RWPE2 (cell line): ENCODE measurements at places on chromosomes 2 and 18.
A peak's percentile ranks its signal among the peaks of the same experiment; 100 is the strongest.

DNA sequence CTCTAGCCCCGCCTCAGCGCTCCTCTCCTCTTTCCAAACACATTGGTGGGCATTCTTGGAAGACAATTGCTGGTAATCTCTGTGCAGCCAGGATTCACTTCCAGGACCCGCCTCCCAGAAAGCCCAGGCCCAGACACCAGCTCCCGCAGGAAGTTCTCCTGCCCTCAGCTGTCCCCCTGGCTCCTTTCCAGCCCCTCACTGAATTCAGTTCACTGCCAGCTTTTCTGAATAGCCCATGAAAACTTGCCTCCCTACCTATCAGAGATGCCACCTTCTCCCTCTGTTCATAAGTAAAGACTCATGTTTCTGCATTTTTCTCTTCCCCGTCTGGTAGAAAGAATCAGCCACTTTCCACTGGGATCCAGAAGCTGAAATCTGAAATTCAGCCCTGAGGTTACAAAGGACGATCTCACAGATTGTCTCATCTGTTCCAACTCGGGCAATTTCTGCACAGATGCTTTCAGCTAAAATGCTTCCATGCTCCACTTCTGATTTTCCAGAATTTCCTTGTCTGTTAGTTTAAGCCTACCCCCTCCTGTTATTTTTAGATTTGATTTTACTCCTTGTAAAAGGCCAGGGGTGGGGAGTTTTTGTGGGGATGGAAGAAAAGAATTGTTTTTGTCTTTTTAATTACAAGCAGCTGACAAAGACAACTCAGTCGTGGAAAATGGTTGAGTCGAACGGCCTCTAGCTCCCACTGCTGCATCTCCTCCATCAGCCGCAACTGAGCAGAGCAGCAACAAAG lies 98.1 kb downstream of the SP3 start:
- no peak for DNase-seq

- DNase-seq: no peak
Measured at GRCh38 chr18:62768558-62768943, 53.2 kb downstream of the PHLPP1 start.

GRCh38 chr18:45793264-45793965 lies 32.1 kb upstream of the SIGLEC15 start:
- DNase-seq: peak; percentile 92

DNA sequence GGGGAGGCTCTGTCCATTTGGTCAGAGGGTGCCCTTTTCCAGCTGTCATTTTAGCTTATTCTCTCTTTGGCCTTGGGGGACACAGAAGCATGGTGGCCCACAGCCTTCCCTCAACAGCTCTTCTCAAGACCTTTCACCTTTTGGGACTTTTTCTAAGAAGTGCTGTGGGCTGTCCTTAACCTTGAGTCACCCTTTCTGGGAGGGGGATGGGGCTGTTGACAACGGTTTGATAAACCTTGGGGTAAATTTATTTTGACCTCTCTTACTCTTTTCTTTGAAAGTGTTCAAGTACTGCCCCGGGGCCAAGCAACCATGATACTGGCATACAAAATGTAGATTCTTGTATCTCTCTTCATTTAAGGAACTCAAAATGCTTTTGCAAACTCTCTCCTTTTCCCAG lies 13.7 kb downstream of the IGFBP5 start:
- no peak for DNase-seq

- no peak for DNase-seq
Measured at GRCh38 chr2:240449764-240450531, 14.5 kb downstream of the GPC1 start.

DNA sequence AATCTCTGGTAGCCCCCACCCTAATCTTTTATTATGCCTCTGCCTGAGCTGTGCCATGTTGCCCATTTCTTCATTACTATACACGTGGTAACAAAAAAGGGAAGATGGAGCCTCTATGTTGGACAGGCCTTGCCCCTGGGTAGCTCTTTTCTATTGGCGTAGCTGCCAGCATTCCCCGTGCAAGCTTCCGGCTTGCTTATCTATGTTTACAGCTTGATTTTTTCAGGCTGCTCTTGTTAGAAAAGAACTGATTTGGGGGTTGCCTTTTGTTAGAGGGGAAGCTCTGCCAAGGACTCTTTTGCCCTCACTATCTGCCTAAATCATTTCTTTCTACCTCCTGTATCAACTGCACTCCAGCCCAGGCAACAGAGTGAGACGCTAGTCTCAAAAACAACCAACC lies 45.5 kb upstream of the ZSWIM2 start:
- DNase-seq: no peak

GRCh38 chr2:150938527-150938926 lies 323.1 kb downstream of the RBM43 start:
- DNase-seq: no peak

GRCh38 chr2:226873051-226873620 lies 37.3 kb downstream of the RHBDD1 start:
- no peak for DNase-seq

DNA sequence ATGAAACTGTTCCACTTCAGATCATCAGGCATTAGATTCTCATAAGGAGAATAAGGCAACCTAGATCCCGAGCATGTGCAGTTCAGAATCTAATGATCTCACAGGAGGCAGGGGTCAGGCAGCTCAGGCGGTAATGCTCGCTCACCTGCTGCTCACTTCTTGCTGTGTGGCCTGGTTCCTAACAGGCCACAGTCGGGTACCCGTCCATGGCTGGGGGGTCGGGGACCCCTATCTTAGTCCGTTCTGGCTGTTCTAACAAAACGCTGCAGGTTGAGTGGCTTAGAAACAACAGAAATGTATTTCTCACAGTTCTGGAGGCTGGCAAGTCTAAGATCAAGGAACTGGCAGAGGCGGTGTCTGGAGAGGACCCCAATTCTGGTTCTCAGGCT lies 79.2 kb downstream of the ASB1 start:
- peak; percentile 17 for DNase-seq

DNA sequence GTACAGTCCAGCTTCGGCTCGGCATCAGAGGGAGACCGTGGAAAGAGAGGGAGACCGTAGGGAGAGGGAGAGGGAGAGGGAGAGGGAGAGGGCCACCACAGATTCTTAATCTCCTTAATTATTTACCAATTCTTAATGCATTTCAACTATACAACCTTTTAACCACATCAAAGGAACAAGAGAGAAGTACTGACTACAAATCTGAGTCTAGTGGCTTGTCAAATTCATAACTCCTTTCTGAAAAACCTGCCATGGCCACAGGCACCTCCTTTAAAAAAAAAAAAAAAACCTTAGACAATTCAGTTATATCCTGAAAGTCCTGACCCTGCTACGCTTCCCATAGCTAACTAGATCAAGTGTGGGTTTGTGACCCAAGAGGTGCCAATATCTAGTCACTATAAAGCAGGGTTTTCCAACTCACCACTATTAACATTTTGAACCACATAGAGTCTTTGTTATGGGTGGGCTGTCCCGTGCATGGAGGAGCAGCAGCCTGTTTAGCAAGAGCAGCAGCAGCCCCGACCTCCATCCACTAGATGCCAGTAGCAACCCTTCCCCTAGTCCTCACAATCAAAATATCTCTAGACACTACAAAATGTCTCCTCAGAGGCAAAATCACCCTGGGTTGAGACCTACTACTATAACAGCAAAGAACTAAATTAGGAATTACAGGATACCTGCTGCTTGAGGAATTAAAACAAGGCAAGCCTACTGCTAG lies 6.8 kb downstream of the ESCO1 start:
- DNase-seq: no peak

GRCh38 chr2:34784701-34785100 lies 1185.6 kb upstream of the FAM98A start:
- DNase-seq: no peak

GRCh38 chr2:239411117-239411516 lies 10.3 kb upstream of the HDAC4 start:
- DNase-seq: no peak

DNA sequence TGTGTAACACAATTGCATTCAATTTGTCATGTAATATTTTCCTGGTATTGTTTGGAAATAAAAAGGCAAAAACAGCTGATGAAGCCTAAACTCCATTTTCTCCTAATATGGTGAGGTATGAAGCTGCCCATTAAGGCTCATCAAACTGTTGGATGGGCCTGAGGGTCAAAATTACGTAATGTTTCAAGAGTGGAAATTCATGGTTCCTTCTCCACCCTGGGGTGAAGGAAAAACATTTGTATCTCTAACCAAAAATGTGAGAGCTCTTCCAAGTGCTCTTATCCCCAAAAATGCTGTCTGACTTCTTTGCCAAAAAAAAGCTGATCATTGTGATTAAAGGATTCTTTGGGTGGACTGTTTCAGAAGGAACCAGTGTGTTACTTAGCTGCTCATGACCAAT lies 91.8 kb downstream of the ARHGAP28 start:
- DNase-seq: no peak

DNA sequence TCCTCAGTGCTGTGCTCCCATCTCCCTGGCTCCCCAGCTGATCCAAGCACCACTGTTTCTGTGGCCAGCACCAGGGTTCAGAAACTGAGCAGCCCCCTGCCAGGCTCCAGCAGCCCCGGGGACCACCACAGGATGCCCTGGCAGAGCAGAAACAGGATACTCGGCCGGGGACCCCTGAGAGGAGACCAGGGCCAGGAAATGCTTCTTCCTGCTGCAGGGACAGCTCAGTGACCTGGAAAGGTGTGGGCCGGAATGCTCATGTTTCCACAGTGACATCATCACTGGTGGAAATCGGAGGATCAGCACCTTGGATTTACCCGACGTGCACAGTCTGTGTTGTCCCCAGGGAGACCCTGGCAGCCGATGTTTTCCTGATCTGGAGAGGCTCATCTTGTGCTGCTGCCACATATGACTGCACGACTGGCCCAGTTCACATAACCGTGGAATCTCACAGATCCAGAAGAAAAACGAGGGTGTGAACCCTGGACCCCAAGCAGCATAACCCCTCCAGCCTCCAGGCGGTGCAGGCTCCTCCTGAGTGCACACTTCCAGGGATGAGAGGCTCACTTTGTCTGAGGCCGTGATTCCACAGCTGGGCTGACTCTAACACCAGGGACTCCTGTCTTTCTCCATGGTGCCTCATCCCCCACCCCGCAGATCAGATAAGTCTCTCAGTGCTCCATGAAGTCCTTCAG lies 58.0 kb downstream of the DDX1 start:
- DNase-seq: no peak
